Activated CD8-positive, alpha-beta T cell treated with anti-CD3 and anti-CD28 coated beads, Interleukin-2, amount 10 ng/mL, durations not matched to agents 7 days and 5 days (primary cell): ENCODE measurements at places on chromosomes 1 and 21. TPM values are rescaled to one million over a fixed set of nuclear protein-coding genes. Genes with fewer than 3 reads are reported as not detected.
A peak's percentile ranks its signal among the peaks of the same experiment; 100 is the strongest.

- no peaks in the 10 kb centered on the region for H3K4me1 ChIP-seq
- H3K27ac ChIP-seq: no peak overlapping the region
- peaks cover 20% of the 10 kb centered on the region for H3K27me3 ChIP-seq
- no peak overlapping the region for H3K4me3 ChIP-seq
- H3K36me3 ChIP-seq: no peaks in the 10 kb centered on the region
Observed at GRCh38 chr1:44513111-44513510, 108.1 kb downstream of the RNF220 start.

DNA sequence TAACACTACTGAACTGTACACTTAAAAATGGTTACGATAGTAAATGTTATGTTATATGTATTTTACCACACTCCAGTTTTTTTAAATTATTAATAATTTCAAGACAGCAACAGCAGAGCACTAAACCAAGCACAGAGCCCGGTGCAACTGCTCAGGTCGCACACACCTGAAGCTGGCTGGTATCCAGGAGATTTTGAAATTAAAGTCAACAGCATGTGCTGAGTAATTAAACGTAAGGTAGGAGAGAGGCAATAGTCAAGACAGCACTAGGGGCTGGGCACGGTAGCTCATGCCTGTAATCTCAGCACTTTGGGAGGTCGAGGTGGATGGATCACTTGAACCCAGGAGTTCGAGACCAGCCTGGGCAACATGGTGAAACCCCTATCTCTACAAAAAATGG is 35.1 kb upstream of the SLC30A10 start:
- peaks cover 3% of the 10 kb centered on the region for H3K27me3 ChIP-seq
- H3K27ac ChIP-seq: no peak overlapping the region
- peaks cover 16% of the 10 kb centered on the region for H3K4me1 ChIP-seq
- H3K4me3 ChIP-seq: no peak overlapping the region

- no peak overlapping the region for H3K4me3 ChIP-seq
- H3K36me3 ChIP-seq: no peaks in the 10 kb centered on the region
- no peaks in the 10 kb centered on the region for H3K4me1 ChIP-seq
- H3K27me3 ChIP-seq: no peaks in the 10 kb centered on the region
- H3K27ac ChIP-seq: no peak overlapping the region
Observed at GRCh38 chr21:17853393-17854275, 34.5 kb upstream of the C21orf91 start.

The PRELP gene
- not detected for total RNA-seq

DNA sequence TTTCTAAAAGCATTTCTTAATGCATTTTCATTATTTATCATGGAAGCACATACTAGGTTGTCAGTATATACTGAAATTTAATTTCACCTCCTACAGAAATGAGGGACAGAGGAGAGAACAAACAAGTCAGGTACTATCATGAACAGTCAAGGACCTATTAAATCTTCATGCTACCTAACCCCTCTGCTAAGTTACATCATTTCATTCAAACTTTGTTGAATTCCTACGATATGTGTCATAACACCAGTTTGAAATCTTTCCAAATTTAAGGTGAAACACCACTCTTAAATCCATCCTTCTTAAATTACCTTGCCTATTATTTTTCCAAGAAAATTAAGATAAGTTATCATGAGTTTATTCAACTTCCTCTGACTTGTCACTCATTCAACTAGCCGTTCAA is 78.9 kb downstream of the DENND1B start:
- no peaks in the 10 kb centered on the region for H3K27me3 ChIP-seq
- peaks cover 7% of the 10 kb centered on the region for H3K36me3 ChIP-seq
- no peak for DNase-seq
- no peak overlapping the region for H3K27ac ChIP-seq
- no peak overlapping the region for H3K4me3 ChIP-seq

GRCh38 chr1:220894924-220895256 is 15.6 kb downstream of the HLX start:
- DNase-seq: no peak
- H3K4me3 ChIP-seq: no peak overlapping the region
- H3K36me3 ChIP-seq: peaks cover 12% of the 10 kb centered on the region
- no peaks in the 10 kb centered on the region for H3K4me1 ChIP-seq
- peaks cover 46% of the 10 kb centered on the region for H3K27me3 ChIP-seq

DNA sequence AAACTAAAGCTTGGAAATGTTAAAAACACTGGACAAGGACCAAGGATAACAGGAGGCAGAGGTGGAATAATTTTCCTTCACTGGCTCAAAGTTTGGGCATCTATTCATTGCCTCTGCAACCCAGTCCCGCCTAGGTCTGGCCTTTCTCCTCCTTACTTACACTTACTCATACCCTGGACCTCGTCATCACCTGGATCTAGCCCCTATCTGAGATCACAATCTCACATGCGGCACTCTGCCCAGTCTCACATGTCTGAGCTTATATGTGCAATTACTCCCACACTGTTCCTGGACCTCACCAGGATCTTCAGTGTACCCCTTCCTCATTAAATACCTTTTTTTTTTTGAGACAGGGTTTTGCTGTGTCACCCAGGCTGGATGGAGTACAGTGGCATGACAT is 37.6 kb downstream of the NVL start:
- no peak overlapping the region for H3K27ac ChIP-seq
- no peaks in the 10 kb centered on the region for H3K27me3 ChIP-seq
- H3K4me3 ChIP-seq: no peak overlapping the region
- H3K36me3 ChIP-seq: peaks cover 46% of the 10 kb centered on the region

The AUNIP gene
- total RNA-seq: 9.1 TPM

DNA sequence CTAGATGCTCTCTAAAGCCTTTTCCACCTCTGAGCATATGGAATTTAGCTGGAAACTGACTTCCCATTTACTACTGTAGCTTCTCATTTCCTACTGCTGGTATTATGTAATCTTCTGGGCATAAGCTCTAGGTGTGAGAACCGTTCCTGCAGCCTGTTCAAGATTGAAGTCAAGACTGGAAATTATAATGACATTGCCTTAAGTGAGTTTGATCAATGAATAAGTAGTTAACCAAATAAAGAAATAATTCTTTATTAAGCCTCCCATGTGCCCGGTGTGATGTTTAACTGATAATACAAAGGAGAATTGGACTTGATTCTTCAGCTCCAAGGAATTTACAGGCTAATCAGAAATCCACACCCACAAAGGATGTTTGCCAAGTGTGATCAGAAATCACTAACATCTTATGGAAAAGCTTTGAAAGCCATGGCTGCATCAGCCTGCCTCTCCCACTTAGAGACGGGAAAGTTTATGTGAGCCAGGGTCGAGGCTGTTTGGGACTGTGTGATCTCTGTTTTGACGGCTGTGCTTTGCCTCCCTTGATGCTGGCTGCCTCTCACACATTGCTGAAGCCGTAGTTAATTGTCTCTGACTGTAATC is 36.4 kb upstream of the PRELP start:
- no peak overlapping the region for H3K27ac ChIP-seq
- no peak overlapping the region for H3K4me3 ChIP-seq
- H3K36me3 ChIP-seq: no peaks in the 10 kb centered on the region
- no peak for DNase-seq
- no peaks in the 10 kb centered on the region for H3K4me1 ChIP-seq
- peaks cover 21% of the 10 kb centered on the region for H3K27me3 ChIP-seq

DNA sequence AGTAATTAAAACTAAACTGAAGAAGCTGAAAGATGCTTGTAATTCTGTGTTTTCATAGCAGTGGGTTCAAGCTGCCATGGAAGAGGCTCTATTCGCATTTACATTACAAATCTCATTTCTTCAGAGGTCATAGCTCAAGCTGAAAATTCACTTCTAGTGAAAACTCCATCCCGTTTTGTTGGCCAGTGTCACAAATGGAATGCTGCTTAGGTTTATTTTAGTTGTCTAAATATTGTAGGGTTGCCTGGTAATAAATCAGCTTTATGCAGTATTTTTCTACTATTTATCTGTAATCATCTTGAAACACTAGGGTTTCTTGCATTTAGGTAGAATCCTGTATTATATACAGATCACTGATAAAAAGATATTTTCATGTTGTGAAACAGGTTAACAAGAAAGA is 240.6 kb downstream of the PTBP2 start:
- DNase-seq: no peak
- no peak overlapping the region for H3K4me3 ChIP-seq
- no peaks in the 10 kb centered on the region for H3K4me1 ChIP-seq
- H3K27me3 ChIP-seq: peaks cover 9% of the 10 kb centered on the region
- H3K36me3 ChIP-seq: no peaks in the 10 kb centered on the region
- H3K27ac ChIP-seq: no peak overlapping the region

The LCE4A gene
- total RNA-seq: not detected

DNA sequence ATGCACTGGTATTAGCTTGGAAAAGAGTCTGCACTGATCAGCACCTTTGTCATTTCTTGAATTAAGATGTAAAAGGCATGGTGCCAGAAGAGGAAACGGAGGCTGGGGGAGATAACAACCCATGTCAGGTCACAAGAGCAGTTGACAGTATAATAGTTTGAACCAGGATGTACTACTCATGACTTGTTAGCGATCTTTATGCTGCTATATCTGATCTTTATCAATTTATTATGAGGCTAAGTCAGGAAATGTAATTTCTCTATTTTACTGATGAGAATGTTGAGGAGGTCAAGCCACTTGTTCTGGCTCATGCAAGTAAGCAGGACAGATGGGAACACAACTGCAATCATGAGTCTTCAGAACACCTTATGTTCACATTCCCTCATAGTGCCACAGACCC is 41.4 kb downstream of the RGS5 start:
- H3K27me3 ChIP-seq: no peaks in the 10 kb centered on the region
- no peak overlapping the region for H3K27ac ChIP-seq
- no peak for DNase-seq
- no peaks in the 10 kb centered on the region for H3K4me1 ChIP-seq

DNA sequence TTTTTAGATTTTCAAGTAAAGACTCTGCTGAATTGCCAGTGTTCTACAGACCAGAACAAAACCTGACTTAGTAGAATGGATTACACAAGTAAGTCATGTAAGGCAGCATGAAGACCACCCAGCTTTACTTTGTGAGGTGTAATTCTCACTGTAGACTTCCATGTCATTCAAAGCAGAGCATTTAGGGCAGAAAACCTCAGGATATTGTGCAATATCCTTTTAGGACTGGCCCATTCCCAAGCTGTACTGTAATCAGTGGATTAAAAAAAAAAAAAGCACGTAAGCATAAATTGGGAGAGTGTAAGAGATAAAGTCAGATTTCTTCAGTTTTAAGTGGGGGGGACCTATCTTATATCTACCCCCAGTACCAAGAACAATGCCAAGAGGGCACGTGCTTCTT is 380.5 kb upstream of the PRMT6 start:
- no peaks in the 10 kb centered on the region for H3K27me3 ChIP-seq
- no peaks in the 10 kb centered on the region for H3K4me1 ChIP-seq
- H3K36me3 ChIP-seq: no peaks in the 10 kb centered on the region
- no peak overlapping the region for H3K4me3 ChIP-seq
- DNase-seq: no peak
- no peak overlapping the region for H3K27ac ChIP-seq

DNA sequence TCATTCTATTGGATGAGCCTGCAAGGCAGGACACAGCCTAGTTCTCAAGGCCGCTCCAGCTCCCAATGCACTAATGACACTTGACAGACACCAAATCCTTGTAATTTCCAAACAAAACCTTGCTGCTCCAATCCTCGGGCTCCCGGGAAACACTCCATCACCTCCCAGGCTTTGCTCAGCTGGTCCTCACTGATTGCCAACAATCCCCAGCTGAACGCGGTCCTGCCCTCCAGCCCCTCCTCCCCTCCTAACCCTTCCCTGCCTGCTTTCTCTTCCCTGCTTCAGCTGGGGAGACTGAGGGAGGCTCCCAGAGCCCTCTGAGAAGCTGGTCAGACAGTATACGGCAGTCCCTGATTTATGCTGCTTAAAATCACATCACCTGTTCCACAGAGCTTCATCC is 114.4 kb upstream of the TNR start:
- DNase-seq: no peak
- H3K27ac ChIP-seq: no peak overlapping the region
- H3K27me3 ChIP-seq: peaks cover 4% of the 10 kb centered on the region
- no peak overlapping the region for H3K4me3 ChIP-seq
- H3K36me3 ChIP-seq: no peaks in the 10 kb centered on the region

GRCh38 chr1:201020721-201021629 is 2.5 kb downstream of the KIF21B start:
- peak overlapping the region; percentile 100 for H3K27ac ChIP-seq
- no peaks in the 10 kb centered on the region for H3K27me3 ChIP-seq
- H3K4me1 ChIP-seq: peaks cover 71% of the 10 kb centered on the region

DNA sequence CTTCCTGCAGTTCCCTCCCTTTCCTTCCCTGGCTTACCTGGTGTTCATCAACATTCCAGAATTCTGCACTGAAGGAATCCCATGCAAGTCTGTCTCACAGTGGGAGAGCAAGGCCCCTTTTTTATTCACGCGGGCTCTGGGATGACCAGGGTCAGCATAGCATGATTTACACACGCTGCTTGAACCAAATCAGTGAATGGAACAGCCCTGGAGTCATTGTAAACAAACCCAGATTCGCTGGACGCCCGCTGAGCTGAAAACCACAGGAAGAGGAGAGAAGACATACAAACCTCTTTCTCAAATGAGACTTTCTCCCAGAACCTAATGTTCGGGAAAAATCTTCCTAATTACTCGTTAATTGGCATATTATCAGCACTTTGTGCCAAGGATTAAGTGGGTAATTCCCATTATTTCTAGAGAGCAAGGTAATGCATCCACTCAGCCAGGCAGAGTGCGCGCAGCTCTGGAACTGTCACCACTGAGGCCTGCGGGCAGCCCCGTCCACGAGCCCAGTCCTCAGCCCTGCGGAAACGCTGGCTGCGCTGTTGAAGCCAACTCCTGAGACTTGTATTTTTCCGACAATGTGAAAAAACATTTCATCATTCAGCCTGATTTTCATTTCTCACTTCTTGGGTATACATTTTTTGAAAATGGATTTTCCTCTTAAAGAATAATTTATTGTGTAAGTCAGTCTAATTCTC is 140.0 kb downstream of the ETS2 start:
- H3K27ac ChIP-seq: no peak overlapping the region
- no peaks in the 10 kb centered on the region for H3K4me1 ChIP-seq
- no peak for DNase-seq
- no peak overlapping the region for H3K4me3 ChIP-seq
- H3K27me3 ChIP-seq: no peaks in the 10 kb centered on the region

GRCh38 chr1:26265405-26265804 is 14.5 kb upstream of the SH3BGRL3 start:
- no peaks in the 10 kb centered on the region for H3K4me1 ChIP-seq
- H3K4me3 ChIP-seq: no peak overlapping the region
- no peak for DNase-seq

DNA sequence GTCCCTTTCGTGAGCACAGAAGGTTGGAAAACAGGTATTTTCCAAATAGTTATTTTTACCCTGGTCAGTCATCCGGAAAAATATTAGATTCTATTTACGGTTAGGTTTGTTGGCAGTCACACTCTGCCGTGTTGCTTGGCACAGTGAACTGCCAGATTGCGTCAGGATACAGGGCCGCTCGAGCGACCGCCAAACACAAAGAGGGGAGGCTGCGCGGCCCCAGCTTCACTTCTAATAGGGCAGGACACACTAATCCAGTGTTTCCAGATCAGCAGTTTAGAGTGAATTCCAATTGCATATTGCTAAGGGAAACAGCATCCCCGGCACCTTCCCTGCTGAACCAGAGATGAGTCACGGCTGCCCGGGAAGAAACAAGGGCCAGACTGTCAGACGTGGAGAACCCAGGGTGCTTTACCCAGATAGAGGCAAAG is 22.9 kb downstream of the UMODL1 start:
- H3K27ac ChIP-seq: no peak overlapping the region
- no peaks in the 10 kb centered on the region for H3K36me3 ChIP-seq
- peaks cover 6% of the 10 kb centered on the region for H3K4me1 ChIP-seq
- no peak for DNase-seq
